ENCODE measurements at places on chromosomes 13 and 19.
A peak's percentile ranks its signal among the peaks of the same experiment; 100 is the strongest.

GRCh38 chr13:98796798-98797197 lies 44.3 kb upstream of the SLC15A1 start:
- no peak for DNase-seq

DNA sequence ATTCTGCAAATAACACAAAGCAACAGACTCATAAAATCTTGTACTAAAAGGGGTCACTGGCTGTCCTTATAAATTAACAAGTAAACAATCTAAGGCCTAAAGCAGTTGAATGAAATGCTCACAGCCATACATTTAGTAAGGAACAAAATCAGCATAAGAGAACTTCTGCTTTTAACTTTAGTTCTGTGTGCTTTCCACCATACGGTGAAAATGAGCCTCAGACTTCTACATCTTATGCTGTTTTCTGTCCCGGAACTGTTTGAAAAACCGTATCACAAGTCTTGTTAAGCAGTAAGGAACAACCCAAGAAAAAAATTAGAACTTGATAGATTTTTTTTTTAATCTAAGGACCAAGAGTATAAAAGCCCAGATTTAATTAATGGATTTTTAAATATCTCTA lies 549.1 kb upstream of the MIR17HG start:
- no peak for DNase-seq

DNA sequence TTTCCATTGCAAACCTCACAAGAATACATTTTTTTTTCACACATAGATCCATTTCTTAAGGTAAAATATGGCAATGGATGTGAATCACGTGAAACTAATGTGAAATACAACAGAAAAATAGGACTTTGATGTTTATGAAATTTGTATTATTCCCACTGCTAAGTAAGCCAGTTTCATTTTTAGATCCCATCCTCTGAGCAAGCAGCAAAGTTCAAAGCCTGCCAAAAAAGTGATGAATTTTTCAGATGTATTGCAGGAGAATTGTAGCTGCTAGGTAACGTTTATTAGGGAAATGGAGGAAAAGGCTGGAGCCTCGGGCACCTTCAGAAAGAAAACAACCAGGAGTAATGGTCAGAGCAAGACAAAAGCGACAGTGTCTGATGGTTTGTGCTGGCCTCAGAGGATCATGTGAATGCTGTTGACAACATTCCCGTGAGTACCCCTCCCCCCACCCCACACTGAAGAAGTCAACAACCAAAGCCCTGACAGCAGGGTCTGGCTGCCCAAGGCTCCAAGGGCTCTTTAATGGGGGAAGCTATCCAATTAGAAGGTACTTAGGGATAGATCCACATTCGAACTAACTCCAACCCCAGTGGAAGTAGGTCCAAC lies 95.5 kb downstream of the OXGR1 start:
- no peak for DNase-seq

DNA sequence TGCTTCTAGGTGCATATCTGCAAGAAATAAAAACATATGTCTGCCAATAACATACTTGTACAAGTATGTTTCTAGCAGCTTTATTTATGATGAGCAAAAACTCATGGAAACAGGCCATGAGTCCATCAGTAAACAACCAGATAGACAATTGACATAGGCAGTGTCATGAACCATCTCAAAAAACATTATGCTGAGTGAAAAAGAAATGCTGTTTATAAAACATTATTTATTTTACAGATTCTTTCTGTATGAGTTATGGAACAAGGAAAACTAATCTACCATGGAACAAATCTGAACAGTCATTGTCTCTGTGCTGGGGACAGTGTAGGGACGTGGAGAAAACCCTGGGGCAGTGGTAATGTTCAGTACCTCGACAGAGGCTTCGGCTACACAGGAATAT lies 283.9 kb downstream of the UQCRFS1 start:
- DNase-seq = no peak

DNA sequence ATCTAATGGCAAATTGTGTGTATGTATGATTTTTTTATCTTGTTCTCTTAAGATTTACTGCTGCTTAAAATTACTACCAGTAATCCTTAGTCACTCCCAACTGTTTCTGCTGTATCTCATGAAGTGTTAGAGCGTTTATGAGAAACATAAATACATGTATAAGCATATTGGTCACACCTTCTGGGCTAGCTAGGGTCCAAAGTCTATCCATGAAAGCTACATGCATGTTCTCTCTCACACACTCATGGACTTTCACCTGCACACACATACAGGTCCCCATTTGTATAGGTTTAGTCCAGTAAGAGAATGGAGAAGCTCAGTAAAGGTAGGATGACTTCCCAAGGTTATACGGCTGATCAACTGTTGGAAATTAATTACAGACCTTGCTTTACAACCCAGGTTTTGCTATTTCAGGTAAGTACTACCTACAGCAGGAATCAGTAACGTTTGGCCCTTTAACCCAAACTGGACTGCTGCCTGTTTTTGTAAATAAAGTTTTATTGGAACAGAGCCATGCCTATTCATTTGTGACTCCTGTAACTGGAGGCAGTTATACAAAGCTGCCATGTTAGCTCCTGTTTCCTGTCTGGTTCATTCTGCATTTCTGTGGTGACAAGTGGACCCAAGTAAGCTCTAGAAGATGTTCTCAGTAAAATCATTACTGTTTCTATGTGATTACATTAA lies 15.3 kb downstream of the METTL21C start:
- no peak for DNase-seq

DNA sequence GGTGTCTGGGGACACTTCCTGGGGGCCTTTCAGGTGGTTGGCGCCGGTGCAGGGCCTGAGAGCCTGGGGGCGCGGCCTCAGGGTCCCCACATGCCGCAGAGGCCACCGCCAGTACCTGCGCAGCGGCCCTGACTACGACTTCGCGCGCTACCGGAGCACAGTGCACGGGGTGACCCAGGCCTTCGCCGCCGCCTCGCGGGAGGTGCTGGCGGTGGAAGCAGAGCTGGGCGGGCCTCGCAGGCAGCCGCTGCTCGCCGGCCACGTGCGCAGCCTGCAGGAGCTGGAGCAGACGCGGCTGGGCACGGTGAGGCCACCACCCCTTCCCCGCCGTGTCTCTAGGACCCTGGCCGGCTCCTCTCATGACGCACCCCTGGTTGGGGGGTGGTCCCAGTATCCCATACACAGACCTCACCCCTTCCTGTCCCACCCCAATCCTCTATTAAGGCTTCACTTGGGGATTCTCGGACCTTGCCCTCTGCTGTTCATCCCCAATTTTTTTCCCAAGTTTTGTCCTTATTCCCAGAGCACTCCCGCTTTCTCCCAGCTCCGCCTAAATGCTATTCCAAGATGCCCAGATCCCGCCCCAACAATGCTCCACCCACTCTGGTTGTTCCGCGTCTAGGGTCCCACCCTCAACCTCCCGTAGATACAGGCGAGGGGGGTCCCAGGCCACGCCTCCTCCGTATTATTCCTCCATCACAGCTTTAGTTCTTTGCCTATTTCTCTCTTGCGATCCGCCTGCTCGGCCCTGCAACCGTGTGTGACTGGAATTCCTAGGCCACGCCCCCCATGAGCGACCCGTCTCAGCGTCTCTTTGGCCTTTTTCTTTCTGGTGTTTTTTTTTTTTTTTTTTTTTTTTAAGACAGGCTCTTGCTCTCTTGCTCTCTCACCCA lies 1.0 kb downstream of the REX1BD start:
- peak; percentile 73 for DNase-seq

DNA sequence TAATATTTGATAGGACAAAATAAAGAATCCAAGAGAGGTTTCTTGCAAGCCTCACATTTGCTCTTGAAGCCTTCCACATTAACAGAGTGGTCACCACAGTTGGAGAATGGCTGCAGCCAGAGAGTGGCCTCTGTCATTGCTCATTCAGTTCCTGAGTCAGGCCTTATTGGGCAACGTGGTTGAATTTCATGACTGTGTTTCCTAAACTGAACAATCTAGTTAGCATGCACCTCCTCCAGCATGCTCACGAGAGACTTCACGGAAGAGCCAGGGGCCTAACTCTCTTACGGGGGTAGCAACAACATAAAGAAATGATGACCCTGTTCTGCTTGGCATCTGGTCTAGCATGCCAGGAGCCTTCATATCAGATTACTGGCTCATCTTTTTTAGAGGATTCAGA lies 9.6 kb upstream of the UBL3 start:
- no peak for DNase-seq

DNA sequence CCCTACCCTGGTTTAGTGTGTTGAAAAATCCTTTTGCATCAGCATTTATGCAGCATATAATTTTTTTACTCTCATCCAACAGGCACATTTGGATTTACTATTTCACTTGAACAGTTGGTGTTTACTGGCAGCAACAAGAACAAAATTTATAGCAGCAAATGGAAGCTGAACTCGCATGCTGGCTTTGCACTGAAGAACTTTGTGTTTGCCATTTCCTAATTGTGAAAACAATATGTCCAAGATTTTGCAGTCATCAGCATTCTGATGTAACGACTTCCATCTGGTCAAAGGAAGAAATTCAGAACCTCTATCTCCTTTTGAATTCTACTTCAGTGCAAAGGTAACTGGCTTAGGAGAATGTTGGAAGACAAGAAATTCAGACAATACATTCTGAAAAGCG lies 131.0 kb downstream of the DLEU7 start:
- DNase-seq = no peak

DNA sequence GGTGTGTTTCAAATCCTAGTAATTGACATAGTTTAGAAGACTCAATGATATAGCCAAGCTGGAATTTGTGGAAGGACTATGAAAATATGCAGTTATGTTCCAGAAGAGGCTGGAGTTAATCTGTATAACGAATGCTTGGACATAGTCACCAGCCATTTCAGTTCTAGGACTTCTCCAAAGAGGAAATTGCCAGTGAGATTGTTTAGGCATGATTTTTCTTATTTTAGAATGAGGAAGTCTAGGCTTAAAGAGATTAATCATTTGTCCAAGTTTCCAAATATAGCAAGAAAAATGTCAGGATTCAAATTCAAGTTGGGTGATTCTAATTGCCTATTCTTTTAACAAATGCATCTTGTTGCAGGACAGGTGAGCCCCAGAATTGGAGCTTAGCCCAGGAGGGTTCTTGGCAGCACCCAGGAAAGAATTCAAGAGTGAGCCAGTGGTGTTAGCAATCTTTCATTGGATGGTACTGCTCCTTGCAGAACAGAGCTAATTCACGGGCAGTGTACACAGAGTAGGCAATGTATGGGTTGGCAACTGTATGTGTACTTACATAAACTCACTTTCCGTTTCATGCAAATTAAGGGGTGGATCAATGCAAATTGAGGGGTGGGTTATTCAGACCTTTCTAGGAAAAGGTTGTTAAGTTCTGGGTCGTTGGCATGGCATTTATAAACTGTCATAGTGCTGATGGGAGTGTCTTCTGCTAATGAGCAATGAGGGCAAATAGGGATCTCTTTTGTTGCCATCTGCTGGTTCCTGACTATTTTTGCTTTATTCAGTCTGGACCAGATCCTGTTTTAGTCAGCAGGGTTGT lies 763.1 kb upstream of the SLITRK1 start:
- no peak for DNase-seq

- DNase-seq = no peak
These were observed 536 bp downstream of the FAM32A start for GRCh38 chr19:16185768-16186123.

GRCh38 chr13:99033814-99034213 lies 56.0 kb upstream of the DOCK9 start:
- DNase-seq = no peak

DNA sequence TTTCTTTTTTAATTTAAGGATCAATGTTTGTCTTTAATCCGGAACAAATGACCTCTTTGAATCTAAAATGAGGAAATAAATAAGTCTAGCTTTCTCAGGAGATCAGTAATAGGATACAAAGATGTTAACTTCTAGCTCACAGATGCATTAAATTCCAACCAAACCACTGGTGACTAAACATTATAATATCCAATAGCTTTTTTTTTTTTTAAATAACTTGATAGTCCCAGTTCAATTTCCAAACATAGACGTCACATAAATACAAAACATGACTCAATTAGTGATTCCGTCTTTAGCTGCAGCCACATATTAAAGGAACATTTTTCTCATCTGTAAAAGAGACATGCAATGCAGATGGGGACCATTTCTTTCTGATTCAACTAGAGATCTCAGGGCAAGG lies 390.5 kb upstream of the PCDH9 start:
- no peak for DNase-seq

GRCh38 chr19:48926909-48927308 lies 6.6 kb upstream of the DHDH start:
- DNase-seq = no peak

DNA sequence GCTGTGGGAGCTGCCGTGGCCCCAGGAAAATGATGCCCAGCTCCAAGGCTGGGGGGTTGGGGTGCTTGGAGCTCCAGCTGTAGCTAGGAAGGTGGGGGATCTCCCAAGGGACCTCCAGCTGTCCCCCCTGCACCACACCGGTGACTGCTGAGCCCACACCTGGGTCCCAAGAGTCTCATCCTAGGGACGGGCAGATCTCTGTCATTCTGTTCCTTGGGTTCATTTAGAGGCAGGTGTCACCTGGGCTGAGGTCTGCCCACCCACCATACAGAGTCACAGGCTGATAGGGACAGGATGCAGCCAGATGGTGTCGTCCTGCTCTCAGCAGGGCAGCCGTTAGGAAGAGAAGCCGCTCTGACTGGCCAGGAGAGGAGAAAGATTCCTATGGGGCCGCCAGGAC lies 5.3 kb downstream of the F2RL3 start:
- DNase-seq = no peak

DNA sequence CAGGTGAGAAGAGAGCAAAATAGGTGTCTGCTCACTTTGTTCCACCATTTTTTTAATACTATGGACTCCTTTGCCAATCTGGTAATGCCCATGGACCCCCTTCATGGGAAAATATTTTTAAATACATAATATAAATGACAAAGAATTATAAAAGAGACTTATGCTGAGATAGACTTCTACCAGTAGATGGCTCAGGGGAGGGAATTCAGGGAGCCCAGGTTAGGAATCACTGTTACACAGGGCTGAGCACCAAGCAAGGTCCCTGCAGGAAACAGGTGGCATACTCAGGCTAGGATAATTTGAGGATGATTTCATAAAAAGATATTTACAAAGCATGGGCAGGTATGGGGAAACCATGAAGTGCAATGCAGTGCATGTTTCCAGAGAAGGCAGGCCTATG lies 525.9 kb downstream of the FGF9 start:
- no peak for DNase-seq

DNA sequence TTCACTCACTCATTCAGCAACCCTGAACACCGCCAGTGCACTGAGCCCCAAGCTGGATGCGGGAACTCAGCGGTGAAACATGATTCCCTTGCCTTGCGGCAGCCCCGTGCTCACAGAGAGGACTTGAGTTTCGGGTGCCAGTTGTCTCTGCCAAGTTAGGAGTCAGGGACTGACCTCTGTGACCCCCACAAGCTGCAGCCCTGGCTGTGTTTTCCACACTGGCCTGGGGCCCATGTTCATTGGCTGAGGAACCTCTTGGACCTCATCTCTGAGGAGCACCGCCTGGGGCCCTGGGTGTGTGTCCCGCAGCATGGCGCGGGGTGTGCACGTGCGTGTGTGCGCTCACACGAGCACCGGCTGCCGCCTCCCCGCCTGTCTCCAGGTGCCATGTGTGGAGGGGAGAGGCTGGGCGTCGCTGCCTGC lies 31.0 kb downstream of the CAPN12 start:
- DNase-seq = no peak

DNA sequence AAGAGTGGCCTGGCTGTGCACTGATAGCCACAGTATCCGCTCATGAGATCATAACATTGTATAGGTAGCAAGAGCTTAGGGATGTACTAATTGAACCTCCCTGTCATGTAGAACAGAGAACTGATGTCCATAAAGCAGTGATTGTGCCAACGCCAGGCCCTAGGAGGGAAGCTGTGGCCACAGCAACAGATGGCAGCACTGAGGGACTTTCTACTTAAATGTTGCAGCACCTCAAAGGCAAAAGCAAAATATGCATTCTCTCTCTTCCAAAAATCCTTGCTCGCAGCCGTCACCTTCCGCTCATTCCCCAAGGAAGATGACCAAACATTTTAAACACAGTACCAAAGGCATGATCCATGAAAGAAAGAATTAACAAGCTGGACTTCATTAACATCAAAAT lies 32.3 kb downstream of the COL4A1 start:
- no peak for DNase-seq

Data from renal cortex interstitium (tissue), 15 donors.